Esophagus squamous epithelium (tissue), 5 donors: ENCODE measurements at places on chromosomes 7 and 10.

DNA sequence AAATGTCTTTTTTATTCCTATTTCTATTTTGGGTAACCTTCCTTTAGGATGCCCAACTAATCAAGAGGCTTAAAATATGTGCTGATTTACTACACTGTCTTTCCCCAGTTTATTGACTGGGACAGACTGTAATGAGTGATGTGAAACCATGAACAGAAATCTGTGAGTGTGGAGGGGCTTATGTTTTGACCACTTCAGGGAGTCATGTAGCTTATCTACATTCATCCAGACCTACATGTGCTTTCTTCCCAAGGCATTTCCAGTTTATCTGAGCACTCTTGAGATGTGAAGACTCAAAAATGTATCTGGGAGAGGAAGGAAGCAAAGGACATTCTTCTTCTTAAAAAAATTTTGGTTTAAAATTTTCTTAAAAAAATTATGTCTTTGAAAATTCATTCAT lies 45.2 kb downstream of the STAM start:
- no peak for DNase-seq

- DNase-seq = no peak
Measured at GRCh38 chr10:70480239-70480861, 1.8 kb downstream of the PALD1 start.

DNA sequence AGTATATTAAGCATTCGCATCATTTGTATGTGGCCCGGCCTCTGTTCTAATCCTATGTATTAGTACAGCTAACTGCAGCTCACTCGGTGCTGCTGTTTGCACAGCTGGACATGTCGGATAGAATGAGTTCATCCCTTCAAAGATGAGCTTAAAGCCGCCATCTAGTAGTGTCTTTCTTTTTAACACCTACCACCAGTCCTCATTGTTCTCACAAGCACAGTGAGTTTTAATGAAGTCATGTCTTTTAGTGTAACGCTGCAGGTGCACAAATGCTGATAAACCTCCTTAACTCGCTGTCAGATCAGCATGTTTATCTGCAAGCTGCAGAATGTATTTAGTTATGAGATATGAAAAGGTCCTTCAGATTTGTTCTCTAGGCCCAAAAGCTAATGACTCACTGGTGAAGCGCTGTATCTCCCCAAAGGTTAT lies 247.5 kb downstream of the MTERF1 start:
- no peak for DNase-seq

DNA sequence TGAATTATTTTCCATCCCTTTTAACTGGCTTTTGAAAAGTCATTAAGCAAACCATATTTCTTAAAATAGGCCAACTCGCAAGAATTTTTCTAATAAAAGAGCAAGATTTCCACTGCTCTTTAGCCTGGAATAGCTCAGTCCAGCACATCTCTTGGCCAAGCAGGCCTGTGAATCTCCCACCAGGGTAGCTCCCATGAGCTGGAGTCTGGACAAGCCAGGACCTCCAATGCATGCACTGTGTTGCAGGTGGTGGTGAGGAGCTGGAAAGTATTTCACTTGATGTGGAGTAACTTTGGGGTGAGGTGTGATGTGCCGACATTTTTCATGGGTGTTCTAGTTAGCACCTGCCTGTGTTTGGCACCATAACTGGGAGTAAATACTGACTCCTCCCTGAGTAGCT lies 117.3 kb upstream of the TBX20 start:
- DNase-seq = no peak

GRCh38 chr10:45418849-45419675 lies 45.0 kb downstream of the ALOX5 start:
- DNase-seq = no peak

DNA sequence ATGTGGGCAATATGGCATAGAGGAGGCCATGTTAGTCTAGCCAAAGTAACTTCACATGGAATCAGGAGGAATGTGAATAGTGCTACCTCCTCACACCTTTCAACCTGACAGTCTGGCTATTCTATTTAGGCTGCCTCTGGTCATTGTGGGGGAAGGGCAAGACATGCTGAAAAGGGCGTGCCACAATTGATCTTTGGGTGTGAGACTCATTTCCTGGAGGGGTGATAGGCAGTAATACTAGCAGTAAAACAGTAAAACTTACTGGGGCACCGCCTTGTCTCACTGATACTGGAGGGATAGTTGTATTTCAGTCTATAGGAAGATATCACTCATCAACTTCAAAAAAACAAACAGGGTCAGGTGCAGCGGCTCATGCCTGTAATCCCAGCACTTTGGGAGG lies 88.7 kb downstream of the TMEM168 start:
- no peak for DNase-seq

DNA sequence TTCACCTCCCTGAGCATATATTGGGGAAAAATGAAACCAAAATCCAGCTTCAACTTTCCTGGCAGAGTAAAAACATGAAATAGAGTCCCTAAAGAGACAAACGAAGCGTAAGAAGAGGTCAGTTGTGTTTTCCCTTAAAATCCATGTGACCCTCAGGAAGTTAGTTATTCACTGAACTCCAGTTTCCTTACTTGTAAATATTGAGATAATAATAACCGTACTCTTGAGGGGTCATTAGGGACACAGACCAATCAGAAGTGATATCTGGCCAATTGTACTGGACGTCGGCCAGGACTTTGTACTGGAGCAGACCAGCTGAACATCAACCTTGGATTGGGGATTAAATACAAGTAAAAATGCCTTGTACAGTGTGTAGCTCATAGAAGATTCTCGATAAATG lies 167.0 kb downstream of the GATA3 start:
- no peak for DNase-seq

DNA sequence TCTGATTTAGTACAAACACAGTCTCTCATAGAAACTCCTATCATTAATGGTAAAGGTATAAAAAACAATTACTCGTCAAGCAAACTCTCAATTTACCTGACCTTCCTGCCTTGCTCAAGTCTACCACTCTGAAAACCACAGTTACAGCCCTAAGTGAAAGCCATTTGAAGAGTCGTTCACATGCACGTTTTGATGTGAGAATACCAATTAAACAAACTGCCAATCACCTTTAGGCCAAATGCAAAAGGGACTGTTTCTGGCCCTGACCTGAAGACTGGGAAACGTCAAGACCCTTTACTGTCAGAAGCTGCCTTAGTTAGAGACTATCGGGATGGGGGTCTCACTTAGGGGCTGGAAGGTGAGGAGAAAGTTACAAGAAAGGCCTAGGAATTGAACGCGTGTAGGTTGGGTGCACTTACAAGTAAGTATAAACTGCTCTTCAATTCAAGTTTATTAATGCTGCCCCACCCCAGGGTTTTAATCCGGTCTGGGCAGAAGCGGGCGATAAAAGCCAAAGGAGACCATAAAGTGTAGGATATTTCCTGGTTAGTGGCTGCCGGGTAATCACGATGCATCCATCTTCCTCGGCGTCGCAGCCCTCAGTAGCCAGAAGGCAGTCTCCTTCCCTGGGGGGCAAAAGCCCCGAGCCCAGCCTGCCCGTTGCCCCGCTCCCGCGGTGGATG lies 935 bp downstream of the TM9SF3 start:
- no peak for DNase-seq

- DNase-seq = no peak
Measured at GRCh38 chr10:46048152-46048551, 2.1 kb upstream of the MSMB start.

- DNase-seq = no peak
Measured at GRCh38 chr7:2437136-2437535, 33.7 kb downstream of the CHST12 start.

DNA sequence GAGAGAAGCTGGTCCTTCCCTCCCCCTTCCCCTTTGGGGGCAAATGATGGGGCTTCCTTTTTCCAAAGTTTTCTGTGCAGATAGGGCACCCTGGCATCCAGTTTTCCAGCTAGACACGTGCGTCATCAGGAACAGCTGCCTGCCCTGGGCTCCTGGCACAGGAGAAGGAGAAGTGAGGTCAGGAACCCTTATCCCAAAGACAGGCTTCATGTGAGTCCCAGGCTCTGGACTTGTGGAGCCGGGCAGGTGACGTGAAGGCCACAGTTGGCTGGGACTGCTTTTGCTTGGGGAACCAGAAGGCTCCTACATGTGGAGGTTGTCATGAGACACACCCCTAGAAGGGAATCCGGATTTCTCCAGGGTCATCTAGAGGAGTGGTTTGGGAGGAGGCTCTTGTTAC lies 66.5 kb downstream of the RBM20 start:
- DNase-seq = no peak

DNA sequence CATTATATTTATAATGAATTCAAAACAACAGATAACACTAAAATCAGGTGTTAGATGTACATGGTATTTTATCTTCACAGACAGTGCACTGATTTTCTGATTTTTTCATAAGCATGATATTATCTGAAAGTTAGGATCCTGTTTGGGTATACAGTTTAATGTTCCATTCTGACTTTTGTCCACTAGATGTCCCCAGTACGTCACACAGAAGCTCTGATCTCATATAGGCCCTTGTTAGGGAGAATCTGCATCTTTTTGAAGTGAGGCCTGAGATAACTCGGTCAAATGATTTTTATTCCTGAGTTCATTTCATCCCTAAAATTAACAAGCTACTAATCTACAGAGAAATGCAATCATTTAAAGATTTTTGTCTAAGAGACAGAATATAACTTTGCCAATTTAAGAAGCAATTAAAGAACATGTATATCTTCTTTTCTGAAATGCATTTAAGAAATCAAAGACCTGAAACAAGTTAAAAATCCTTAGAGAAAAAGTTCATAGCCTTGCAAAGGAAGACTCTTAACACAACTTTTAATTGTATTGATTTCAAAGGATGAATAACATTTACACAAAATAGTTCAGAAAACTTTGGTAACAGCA lies 72.0 kb upstream of the TES start:
- DNase-seq = no peak

DNA sequence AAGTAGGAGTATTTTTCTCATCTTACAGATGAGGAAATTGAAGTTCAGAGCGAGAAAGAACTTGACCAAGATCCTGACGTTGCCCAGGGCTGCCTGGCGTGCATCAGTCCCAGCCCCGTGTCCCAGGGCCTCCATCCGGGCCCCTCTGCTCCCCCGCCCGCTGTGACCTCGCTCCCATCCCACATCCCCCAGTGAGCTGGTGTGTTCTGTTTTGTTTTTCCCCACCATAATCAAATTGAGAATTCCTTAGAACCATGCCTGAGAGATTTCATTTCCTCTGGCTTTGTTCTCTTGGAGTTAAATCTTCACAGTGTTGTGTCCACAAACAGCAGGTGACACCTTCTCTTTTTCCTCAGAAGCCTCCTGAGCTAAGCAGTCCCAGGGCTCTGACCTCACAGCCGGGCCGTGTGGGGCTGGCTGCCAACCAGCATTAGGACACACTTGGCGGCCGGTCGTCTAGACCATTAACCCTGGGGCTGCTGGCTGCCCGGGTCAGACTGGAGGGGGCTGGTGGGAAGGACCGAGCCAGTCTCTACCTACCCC lies 44.3 kb downstream of the PFKP start:
- DNase-seq = no peak

DNA sequence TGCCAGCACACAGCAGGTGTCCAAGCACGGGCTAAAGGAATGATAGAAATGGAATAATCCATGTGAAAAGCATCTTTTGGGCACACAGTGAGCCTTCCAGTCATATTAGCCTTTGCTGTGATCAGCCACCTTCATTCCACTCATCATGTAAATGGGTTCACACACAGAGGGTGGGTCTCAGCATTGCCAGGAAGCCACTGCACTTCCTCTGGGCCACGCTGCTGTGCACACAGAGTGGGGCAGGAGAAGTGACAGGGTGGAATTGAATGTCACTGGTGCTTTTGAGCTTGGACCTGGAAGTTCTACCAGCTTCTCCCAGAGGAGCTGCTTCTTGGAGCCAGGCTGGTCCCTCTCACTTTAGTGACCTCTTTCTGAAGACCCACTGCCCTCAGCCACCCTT lies 203.5 kb downstream of the USP6NL start:
- no peak for DNase-seq

- no peak for DNase-seq
Measured at GRCh38 chr7:120218712-120219111, 54.3 kb upstream of the KCND2 start.

- no peak for DNase-seq
Measured at GRCh38 chr10:118112543-118113125, 65.9 kb upstream of the RAB11FIP2 start.

DNA sequence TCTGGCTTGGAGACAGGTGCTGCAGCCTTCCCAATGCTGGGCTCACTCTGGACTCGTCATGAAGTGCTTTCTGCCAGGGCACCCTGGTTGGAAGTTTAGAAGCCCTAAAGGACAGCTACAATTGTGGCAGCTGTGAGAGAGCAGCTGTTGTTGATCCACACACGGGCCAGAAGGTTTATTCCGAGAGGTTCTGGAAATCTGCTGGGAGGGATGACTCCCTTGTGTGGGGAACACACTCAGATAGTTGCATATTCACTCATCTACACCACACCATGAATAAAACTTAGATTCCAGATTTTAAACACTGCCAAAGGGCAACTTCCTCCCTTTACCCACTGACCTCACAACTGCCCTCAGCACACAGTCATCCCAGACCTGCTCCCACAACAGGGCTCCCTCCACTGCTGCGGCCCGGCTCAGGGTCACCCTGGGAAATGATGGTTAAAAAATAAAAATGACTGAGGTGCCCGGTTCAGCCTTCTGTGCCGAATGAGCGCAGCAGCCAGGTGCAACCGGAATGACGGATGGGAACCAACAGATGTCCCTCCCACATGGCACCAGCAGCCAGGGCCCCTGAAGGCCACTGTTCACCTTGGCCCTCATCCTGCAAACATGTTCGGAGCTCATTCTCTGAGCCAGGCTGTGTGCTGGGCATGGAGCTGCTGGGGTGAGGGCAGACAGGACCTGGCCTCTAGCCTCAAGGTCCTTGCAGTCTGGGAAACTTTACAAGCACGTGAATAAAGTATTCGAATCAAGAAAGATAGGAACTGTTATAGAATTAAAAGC lies 40.2 kb downstream of the ASB13 start:
- no peak for DNase-seq

DNA sequence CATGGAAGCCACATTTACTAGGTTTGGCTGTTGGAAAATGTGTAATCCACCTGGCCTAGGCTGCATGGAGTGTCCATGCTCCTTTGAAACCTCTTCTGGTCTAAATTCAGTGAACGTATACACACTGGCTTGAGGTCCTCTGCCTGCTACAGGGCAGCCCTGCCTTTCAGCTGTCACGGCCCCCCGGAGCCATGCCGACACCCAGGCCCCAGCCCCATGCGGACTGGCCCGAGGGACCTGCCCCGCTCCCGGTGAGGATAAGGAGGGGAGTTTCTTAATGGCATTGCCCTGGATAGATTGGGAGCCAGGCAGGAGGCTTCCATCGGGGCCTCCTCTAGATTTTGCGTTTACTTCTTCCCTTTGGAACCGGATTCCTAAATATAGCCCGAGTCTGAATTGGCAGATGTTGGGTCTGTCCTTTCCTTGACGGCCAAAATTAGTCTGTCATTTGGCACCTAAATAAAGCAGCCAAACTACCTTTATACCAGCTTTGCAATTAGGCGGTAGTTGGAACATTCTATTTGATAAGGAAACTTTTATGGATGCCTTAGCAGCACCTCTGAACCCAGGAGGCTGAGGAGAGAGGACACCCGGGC lies 72.1 kb upstream of the SH2B2 start:
- no peak for DNase-seq

DNA sequence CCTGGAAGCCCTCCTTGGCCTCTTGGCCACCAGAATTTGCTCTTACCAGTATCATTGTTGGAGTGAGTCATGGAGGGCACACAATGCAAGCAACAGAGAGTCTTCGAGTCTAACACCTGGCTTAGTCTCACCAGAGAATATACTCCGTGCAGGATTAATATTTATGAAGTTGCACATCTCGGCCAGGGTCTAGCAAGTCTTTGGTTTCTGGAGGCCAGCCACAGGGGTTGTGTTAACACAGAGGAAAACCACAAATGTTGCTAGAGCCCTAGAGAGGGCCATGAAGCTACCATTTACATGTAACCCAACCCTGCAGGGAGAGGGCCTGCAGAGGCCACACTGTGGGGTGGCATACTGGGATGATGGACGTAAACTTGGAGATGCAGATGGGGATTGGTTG lies 71.8 kb downstream of the MTPN start:
- DNase-seq = no peak
